ENCODE measurements at places on chromosomes 6 and 20.

- no peak for DNase-seq
Measured at GRCh38 chr20:5074232-5074674, 45.5 kb downstream of the PCNA start.

- no peak for DNase-seq
Measured at GRCh38 chr20:13101276-13101675, 92.5 kb downstream of the SPTLC3 start.

- no peak for DNase-seq
Measured at GRCh38 chr6:37920667-37921066, 101.1 kb downstream of the ZFAND3 start.

- DNase-seq: no peak
Measured at GRCh38 chr20:13142143-13142542, 78.9 kb upstream of the ISM1 start.

DNA sequence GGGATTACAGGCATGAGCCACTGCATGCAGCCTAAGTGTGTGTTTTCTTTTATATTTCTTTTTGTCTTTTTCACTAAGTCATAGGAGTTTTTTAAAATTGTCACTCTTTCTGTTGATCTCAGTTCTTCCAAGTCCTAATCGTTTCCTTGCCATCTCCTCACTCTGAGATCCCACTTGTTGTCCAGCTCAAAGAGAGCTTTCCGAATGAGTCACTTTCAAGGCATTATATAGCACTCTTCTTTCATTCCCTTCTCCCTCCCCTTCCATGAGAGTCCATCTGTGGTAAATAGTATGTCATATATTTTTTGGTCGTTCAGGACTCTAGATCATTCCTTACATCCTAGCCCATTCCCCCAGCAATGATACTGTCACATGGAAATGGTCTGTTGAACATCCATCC lies 4.3 kb downstream of the VAPB start:
- DNase-seq: no peak

GRCh38 chr6:108721286-108721685 lies 126.9 kb upstream of the ARMC2 start:
- DNase-seq: no peak

DNA sequence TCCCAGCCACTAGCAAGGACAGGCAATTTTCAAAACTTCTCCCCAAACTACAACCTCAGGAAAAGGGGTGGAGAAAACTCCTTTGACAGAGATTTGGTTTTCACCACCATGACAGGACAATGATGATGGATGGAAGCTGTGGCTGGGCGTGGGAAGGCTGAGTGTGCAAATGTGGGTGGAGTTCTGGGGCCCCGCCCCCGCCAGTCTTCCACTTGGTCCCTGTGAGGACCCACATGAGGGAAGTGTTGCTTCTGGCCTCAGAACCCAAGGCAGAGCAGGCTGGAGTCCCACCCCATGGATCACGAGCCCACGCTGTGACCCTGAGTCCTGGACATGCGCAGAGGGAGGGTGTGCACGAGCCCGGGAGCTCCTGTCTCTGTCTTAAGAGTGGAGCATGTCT lies 21.5 kb upstream of the MRGBP start:
- DNase-seq: no peak

- DNase-seq: no peak
Measured at GRCh38 chr20:51125780-51126179, 102.9 kb upstream of the KCNG1 start.

DNA sequence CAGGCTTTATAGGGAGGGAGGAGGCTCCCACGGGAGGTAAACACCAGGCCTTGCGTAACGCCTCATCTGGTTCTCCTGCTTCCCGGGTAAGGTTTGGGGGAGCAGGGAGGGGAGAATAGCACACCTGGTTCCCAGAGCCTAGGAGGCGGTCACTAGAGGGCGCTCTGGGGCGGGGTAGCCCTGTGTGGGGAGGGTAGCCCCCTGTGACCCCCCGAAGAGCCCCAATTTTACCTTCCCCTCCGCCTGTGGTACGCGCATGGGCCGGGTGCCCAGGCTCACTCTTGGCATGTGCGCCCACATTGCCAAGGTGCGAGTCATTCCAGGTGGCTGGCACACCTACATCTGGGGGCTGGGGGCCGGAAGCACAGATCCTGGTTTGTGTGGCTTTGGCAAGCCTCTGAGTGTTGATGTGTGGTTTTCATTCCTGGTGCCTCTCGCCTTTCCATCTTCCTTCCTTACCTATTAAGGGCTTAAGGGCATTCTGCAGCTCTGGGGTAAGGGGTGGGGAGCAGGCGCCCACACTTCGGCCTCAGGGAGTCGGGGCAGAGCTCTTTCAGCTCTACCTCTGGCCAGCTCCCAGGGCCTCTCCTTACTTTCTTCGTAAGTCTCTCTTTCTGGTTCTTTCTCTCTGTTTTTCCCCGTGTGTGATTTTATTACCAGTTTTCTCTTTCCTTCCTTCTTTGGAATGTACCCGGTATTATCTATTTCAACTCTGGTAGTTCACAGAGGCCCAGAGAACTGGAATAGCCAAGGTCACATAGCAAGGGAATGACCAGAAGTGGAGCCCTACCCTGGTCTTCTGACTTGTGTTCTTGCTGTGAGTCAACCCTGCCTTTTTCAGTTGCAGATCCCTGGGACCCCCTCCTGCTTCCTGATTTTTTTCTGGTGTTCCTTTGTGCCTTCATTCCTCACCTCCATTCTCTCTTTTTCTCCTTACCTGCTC lies 492 bp upstream of the RNF39 start:
- no peak for DNase-seq

DNA sequence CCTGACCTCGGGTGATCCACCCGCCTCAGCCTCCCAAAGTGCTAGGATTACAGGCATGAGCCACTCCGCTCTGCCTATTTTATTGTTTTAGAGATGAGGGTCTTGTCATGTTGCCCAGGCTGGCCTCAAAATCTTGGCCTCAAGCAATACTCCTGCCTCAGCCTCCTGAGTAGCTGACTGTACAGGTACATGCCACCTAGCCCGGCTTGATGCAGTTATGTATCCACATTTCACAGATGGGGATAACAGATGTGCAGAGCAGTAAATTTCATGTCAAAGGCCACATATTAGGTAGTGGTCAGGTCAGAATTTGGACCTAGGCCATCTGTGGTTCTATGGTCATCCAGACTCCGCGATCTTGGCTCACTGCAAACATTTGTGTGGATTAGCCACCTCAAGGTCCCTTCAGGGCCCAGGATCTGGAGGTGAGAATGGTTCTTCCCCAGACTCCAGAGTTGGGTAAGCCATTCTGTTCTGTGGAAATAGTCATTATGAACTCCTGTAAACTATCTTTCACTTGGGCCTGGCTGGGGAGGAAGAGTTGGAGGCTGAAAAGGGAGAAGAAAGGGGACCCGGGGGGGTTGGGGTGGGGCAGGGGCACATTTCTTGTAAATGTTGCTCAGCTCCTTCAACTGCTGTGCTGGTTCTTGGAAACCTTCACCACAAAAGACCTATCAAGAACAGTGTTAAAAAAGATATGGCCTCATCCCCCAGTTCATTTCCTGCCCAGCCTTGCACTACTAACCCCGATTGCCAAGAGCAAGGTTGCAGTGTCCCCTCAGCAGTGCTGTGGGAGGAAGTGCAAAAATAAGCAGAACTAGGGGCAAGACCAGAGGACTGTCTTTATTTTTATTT lies 13.0 kb downstream of the PIM1 start:
- peak; percentile 26 for DNase-seq

DNA sequence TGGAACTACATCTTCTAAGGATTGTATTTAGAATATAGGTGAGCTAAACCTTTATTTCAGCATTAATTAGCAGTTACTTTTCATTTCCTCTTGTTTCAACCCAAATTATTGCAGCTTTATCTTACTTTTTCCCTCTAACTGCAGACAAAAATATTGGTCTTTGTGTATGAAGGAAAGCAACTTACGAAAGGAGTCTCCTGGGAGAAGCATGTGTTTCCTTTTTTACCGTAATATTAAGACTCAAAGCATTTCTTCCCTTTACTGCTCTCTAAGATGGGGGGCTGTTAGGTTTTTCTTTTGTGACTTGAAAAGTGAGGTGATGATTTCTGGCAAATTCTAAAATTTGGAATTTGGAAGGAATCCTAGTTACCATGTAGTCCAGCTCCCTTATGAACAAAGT lies 111.0 kb downstream of the TCP11 start:
- DNase-seq: no peak

DNA sequence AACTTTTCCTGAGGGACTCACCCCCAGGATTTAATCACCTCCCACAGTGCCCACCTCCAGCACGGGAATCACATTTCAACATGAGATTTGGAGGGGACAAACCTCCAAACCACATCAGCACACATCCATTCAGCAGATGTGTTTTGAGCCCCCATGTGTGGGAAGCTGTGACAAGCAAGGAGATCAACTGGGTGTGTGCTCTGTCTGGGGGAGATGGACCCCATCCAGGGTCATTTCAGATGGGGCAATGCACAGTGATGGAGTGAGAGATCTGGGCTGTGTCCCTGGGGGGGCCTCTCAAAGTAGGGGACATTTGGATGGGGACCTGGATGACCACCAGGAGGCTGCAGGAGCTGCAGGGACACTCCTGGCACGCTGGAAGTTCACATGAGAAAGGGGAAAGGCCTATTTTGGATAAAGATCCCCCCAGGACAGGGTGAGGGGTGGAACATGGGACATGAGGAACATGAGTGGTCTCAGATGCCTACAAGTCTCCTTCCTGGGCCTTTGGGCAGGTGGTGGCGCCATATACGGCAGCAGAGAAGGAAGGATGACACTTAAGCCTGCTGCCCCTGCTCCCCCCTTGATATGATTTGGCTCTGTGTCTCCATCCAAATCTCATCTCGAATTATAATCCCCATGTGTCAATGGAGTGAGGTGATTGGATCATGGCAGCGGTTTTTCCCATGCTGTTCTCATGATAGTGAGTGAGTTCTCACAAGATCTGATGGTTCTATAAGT lies 49.6 kb downstream of the SLC2A10 start:
- DNase-seq: no peak

- DNase-seq: no peak
Measured at GRCh38 chr6:165889636-165890403, 226.8 kb upstream of the PDE10A start.

GRCh38 chr20:93641-94040 lies 6.2 kb downstream of the DEFB125 start:
- no peak for DNase-seq

DNA sequence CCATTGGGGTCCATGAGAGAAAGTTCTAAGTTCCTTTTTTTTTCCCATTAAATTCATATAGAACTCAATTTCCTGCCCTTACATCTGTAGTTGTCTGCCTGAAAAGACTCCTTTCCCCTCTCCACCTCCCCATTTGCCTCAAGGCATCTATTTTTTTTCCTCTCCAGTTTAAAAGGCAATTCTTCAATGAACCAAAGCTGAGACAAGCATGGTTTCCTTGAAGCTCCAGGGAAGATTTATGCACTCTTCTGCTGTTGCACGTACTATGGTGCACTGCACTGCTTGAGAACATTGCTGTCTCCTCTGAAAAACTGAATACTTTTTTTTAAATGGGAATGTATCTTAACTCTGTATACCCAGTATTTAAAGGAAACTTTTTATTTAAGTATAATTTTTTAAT lies 465.2 kb downstream of the CD83 start:
- no peak for DNase-seq

DNA sequence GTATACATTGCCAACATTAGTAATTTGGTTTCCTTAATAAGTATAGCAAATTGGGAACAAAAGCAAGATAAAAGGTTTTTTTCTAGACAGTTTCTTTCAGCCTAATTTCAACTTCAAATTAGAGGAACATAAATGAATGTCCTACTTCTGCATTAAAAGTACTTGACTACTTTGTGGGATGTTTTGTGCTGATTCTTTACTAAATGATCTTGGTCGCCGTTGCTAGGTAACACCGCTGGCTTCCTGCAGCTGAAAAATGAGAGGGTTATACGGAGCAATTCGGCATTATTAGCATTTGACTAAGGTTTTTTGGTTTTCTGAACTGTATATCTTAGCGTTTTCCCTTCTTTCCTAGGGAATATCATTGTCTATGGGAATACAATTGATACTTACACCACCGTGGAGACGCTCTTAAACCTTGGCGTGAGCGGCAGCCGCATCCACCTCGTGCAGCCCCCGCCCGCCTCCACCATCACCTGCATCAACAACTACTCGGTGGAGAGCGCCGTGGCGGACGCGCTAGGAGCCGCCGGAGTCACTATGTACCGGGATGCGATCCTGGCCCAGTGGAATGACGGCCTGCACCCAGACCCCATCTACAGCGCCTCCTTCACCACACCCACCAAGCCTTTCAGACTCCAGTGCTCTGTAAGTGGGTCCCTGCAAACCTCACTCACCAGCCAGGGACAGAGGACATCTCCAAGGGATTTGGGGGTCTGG lies 90.9 kb upstream of the INSM1 start:
- no peak for DNase-seq

GRCh38 chr20:15339264-15339663 lies 1001.9 kb upstream of the FLRT3 start:
- no peak for DNase-seq

GRCh38 chr20:37535443-37536132 lies 7.9 kb upstream of the BLCAP start:
- DNase-seq: no peak

DNA sequence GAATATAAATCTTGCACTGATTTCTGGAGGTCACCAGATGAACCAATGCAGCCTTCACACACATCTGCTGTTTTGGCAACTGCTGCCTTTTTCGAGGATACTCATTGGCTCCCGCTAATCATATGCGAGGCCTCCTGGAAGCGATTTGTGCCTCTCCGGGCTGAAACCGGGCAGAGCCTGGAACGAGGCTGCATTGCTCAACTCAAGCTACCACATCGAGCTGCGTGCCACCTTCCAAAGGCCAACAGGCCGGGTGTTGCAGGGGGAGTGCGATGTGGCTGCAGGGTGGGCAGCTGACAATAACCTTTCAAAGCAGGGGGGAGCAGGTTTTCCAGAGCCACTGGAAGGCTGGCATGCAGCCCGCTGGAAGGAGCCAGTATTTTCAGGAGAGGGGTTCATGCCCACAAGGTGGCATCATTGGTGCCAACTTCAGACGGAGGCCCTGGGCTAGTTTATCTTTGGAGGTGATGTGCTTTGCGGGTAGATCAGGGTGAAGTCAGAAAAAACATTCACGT lies 122.6 kb upstream of the IFNGR1 start:
- DNase-seq: peak; percentile 27

GRCh38 chr6:31900917-31901414 lies 920 bp downstream of the ZBTB12 start:
- DNase-seq: no peak

Measured in stimulated activated CD8-positive, alpha-beta memory T cell treated with anti-CD3 and anti-CD28 coated beads, Interleukin-7, amount 100 ng/mL, for 1 hour (primary cell).